Panc1 (cell line): ENCODE measurements at places on chromosomes 12 and 14.

GRCh38 chr14:61456720-61457119, 135.3 kb downstream of the PRKCH start:
- no peak for DNase-seq

DNA sequence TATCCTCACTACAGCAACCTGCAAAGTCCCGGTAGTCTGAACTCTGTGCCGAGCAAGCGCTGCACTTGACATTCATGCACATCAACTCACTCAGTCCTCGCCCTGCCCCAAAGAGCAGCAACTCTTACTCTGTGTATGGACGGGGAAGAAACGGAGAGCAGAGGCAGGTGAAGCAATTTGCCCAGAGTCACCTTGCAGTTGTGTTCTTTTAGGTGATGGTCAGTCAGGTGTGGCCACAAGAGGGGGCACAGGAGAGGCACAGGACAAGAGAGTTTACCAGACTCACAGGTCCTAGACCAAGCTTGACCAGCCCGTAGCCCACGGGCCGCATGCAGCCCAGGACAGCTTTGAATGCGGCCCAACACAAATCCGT, 39.1 kb downstream of the TSPAN11 start:
- no peak for DNase-seq

GRCh38 chr14:81723956-81724355, 190.3 kb upstream of the SEL1L start:
- DNase-seq, result no peak

DNA sequence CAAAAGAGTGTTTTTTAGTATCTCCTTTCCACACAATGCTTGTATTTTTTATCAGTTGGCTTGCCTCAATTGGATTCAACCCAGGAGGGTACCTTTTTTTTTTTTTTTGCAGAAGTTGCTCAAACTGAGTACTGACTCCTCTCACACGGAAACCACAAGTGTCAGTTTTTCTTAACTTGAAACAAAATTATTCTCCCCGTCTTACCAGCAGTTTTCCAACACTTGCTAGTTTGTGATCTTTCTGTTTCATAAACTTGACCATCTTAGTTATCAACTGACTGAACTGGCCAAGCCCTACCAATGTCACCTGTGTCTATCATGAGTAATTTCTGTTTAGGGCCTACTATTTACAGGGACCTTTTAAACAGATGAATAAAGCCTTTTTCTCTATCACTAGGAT, 34.1 kb upstream of the ITPR2 start:
- DNase-seq, result no peak

GRCh38 chr12:132286912-132287311, 42.5 kb downstream of the GALNT9 start:
- DNase-seq, result peak; percentile 25

DNA sequence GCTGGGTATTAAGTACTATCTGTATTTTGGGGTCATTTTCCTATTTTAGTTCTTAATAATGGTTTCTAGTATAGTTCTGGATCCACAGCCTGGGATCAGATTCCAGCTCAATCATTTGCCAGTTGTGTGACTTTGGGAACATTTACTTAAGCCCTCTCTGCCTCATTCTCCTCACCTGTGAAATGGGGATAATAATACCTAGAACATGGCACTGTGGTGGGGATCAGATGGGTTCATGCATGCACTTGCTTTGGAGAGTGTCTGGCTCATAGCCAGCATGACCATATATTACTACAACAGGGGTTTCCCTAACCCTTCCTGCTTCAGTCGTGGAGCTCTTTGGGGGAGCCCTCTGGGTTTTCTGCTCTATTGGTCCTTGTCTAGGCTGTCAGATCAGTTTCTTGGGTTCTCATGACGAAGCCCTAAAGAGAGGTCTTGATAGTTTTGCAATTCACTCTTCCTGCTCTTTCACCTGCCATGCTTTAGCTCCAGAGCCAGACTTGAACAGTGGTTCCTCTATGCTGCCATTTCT, 34.1 kb upstream of the SMOC1 start:
- DNase-seq, result no peak

DNA sequence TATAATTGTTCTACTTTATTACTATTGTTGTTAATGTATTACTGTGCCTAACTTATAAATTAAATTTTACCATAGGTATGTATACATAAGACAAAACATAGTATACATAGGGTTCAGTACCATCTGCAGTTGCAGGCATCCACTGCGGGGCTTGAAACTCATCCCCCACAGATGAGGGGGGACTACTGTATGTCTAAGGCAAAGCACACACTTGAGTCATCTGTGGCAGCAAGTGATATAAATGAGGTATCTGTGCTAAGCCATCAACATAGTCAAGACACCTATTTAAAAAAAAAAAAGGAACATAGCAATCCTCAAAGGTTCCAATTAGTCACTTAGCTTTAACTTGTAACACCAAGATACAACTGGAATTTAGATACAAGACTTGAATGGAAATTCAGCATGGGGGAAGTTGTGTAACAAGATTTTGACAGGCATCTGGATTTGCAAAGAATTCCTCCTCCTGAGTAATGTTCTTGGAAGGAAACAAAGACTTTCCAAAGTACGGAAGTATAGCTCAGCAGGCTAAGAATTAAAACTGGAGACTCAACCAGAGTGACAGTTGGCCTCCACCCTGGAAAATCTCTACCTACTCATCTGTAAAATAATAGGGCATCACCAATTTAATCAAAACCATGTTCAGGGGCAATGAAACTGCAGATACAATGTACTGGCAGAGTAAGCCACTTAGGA, 14.9 kb downstream of the DCAF5 start:
- DNase-seq, result no peak

DNA sequence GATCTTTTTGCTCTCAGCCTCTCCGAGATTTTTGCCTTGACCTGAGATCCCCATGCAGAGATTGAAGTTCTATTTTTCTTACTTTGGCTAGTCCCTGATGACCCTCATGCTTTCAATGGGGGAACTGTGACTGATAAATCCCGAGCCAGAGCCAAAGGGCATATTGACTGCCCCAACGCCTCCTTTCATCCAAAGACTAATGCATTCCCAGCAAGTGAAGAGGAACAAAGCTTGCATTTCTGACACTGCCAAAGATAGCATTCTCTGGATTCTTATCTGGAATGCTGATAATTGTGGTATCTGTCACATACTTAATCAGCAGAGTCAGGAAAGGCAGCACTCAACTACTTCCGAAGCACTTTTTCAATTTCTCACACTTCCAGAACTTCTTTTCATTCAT, 152.3 kb upstream of the EGLN3 start:
- no peak for DNase-seq

GRCh38 chr12:106342397-106343213, 14.9 kb upstream of the POLR3B start:
- no peak for DNase-seq

DNA sequence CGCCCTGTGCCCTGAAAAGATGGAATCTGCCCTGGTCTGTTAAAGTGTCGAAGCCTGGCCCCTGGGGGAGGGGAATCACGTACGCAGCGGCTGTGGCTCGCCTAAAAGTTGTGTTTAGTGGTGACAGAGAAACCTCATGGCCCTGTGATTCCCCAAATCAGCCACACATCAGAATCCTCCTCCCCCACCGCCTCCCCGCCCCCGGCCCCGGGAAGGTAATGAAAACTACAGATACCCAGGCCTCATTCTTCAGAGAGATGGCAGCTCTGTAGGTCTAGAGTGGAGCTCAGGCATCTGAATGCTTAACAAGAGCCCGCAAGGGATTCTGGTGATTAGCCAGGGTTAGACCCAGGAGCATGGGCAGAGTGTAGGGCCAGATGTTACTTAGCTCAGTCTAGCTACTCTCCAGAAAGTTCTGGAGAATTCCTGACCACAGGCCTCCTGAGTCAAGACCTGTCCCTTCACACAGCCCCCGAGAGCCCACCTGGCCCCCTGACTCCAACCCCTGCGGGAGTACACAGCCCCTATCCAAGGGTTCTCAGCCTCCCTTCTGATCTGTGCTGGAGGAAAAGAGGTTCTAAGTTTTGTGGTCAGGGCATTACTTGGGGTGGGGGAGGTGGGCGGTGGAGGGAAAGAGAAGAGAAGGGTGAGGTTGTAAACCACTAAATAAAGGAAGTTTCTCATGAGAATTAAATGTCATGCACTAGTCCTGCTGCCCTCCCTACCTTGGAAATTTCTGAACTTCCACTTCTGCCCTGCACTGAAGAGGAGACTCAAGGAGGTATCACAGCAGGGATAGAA, 114.8 kb downstream of the PLXNC1 start:
- no peak for DNase-seq

- DNase-seq, result no peak
Observed at GRCh38 chr12:45986641-45987339, 3.6 kb downstream of the SCAF11 start.

DNA sequence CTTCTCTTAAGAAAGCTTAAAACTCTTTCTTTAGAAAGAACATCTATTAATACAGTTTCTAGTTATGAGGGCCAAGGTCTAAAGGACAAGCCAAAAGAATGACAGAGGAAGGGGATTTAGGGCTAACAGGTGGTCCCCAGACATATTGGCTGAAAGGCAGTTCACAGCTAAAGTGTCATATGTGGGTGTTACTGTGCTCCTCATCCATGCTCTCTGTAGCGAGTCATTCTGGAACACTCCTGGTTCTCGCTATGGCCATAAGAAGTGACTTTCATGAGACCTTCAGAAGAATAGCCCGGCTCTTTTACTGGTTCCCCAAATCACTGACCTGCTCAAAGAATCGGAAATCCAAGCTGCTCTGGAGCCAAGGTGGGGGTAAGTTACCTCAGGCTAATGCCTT, 55.0 kb downstream of the TBK1 start:
- no peak for DNase-seq

DNA sequence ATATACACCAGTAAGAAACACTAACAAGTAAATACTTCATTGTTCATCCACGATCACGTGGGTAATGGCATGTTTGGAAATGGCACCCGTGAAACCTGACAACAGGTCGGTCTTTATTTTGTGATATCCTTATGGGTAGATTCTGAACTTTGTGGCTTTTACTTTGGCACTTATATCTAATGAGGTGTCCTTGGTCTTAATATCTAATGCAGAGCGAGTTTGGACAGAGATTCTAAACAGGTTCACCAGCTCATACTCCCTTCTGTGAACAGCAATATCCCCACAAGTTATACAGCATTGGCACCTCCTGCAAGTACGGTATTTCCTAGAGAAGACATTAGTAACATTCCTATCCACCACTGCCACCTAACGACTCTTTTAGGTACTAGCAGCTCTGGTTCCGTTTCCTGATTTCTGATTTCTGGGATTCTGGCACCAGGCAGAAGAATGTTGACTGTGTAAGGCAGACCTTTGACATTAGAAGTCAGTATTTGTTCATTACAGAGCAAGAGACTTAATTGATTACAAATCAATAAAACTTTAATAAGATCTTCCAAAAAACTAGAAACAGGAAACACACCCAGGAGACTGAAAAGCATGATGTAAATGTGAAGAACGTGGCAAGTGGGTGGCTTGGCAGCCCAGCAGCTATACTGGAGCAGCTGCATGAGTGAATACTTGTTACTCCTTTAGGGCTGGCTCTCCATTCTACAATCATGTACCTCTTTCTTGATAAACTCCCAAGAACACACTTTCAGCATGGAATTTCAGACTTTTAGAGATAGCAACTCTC, 2.5 kb downstream of the ANG start:
- peak; percentile 60 for DNase-seq

DNA sequence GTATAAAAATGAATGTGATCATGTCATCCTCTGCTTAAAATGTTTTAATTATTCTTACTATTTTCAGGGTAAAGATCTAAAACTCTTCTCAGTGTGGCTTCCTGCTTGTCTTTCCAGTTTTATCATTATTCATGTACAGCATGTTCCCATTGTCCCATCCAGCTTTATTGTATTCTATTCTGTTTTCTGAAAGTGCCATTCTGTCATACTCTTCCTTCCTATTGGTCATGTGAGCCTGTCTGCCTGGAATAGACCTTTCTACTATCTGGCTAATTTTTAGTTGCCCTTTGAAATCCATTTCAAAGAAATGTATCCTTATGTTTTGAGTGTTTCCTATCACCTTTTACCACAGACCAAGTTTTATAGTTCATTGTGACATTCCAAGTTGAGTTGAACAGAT, 34.9 kb downstream of the PALS1 start:
- no peak for DNase-seq

GRCh38 chr14:61229981-61230380, 51.2 kb downstream of the TMEM30B start:
- DNase-seq, result no peak

GRCh38 chr12:27515671-27516070, 8.3 kb upstream of the PPFIBP1 start:
- no peak for DNase-seq

DNA sequence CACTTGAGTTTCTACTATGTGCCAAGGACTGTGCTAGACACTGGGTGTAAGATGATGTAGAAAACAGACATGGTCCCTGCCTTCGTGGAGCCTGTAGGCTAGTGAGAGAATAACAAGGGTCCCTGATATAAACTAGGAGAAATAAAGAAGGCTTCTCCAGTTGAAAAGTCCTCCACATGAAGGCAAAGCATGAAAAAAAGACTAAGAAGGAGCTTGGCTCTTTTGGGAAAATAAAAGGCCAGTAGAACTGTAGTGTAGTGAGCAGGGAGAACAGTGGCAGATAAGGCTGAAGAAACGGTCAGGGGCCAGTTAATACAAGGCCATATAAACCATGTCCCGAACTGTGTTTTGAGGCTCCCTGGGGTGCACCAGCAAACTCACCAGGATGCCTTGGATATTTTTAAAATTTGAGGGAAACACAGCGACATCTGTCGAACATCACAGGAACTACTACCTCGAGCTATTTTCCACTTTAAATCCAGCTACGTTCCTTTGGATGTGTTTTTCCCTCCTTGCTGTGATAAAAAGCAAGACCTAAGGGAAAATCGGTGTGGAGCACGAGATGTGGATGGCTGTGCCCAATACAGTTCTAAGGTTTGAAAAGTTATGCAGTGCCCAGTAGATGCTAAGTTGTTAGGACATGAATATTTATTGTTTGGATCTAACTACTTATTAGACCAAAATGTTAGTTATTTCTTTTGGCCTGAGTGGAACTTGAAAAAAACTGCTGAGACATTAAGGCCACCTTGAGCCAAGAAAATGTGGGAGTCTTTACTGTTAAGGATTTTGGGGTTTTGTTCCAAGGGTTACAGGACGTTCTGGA, 8.5 kb upstream of the CFL2 start:
- no peak for DNase-seq

DNA sequence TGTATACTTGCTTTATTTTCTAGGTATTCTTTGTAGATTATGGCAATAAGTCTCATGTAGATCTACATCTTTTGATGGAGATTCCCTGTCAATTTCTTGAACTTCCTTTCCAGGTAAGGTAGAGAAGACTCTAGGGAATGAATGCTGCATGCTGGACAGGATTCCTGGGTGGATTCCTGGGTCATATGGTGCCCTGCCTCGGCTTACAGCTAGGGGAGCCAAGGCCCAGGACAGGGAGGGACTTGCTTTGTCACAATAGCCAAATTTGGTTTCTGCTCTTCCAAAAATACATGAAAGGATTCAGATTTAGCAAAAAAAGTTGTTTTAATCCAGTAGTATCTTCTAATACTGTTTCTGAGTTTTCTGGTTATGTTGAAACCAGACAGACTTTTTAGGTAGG, 59.5 kb upstream of the ASPG start:
- DNase-seq, result no peak
